ENCODE measurements at places on chromosomes 11 and 22.

DNA sequence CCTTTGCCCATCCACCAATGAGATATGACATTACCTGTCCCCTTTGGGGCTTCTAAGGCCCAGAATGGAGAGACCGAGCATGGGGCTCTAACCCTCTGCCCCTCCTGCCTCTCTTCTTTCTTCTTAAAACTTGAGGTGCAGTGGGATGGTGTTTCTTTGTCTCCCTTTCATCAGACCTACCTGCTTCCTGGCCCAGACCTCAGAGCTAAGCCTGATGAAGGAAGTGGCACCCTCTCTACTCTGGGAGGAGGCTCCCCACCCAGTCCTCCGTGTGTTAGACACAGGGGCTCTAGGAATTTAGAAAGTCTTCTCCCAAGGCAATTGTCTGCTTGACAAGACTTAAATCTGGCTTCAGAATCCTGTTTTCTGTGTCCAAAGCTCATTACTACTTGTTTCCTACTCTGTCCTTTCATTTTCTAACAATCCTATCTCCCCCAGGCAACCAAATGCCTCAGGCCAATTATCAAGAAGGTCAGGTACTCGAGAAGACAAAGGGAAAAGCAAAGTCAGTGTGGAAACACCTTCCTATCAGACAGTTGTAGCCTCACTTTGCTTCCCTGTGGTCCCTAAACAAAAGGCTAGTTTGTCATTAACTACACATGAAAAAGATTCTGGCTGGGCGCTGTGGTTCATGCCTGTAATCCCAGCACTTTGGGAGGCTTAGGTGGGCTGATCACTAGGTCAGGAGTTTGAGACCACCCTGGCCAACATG, 20.3 kb upstream of the PARVA start:
- no peak for DNase-seq

DNA sequence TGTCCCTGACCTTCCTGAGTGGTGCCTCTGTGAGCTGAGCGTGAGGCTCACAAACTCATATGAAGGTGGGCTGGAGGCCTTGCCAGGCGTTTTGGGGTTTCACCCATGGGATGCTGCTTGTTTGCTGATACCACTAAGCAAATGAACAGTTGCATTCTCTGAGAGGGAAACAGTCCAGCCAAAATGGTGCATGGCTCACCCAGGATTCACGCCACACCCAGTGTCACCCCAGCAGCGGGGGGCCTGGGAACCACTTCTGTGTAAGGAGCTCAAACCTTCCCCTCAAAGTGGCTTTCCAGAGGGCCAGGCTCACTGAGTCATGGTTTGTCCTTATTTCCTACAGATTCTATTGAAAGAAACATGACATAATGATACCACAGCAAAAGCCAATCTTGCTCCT, 928.1 kb downstream of the TBC1D22A start:
- DNase-seq: no peak

DNA sequence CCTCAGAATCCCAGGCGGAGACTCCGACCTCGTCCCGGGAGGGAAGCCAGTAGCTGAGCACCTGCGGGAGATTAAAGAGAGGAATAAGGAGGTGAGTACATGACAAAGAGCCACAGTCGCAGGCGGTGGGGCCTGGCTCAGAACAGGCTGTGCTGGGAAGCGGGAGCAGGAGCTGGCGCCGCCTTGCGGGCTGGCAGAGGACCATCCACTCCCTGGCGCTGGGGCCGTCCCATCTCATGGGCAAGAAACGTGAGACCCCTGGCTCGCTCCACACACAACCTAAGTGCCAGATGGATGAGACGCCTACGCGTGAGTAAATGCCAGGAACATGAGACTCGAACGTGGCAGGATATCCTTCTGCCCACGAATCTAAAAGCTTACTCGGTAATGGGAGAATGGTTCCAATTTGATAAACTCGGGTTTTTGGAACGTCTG, 6.3 kb downstream of the CEND1 start:
- DNase-seq: peak; percentile 46

DNA sequence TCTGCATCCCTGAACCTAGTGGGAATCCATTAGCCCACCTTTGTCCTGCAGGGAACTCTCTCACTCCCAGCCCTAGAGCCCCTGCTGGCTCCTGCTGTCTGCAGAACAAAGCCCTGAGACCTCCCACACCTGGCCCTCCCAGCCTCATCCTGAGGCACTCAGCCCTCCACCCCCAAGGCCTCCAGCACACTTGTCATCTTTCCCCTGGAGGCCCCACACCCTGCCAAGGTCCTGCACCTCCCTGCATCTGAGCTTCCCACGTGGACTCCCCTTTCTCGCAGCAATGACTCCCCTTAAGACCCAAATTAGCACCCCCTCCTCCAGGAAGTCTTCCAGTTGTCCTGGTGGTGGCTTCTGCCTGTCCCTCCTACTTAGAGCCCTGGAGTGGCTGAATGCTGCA, 42.3 kb upstream of the LINC01488 start:
- DNase-seq: no peak

DNA sequence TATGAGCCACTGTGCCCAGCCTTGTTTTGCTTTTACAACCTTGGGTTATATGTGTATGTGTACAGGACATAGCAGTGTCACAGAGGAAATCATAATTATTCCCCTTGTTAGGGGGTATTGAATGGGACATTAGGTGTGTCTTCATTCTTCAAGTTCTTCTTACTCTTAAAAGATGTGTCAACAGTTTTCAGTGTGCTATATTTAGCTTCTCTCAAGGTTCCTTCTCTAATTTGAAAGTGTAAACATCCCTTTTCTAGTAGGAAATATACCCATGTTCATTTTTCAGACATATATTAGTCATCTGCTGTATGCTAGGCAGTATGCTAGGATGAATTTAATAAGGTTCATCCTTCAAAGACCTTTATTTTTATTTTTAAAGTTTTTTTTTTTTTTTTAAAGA, 17.1 kb downstream of the PCF11 start:
- peak; percentile 11 for DNase-seq

DNA sequence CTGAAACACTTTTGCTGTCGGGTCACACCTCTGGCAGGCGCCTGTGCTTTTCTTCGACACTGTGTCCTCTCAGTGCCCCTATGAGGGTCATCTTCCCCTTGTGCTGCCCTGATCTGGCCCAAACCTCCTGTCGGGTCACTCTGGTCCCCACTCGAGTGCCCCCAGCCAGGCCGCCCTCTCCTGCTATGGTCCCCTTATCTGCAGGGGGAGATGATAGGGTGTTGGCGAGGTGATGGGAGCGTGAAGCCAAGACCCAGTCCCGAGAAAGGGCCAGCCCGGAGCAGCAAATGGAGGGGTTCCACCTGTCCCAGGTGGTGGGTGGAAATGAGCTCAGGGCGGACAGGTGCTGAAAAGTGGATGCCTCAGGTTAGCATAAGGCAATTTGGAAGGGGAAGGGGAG, 9.7 kb downstream of the NADSYN1 start:
- no peak for DNase-seq

DNA sequence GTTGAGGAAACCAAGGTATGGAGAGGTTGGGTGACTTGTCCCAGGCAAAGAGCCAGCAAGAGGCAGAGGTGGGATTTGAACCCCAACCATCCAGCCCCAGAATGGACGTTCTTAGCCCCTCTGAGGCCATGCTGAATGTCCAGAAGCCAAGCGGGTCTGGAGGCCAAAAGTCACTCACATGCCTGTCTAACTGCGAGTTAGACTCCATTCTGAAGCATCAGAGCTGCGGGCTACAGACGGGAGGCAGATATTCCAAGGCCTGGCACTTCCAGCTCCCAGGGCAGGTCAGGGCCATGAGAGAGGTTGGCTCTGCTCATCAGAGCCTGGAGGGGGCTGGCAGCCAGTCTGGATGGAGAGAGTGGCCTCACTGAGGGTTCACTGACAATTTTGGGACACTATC, 616.5 kb downstream of the BRD1 start:
- DNase-seq: no peak

GRCh38 chr11:1771700-1772099, 8.0 kb upstream of the CTSD start:
- peak; percentile 70 for DNase-seq

GRCh38 chr11:120054016-120054752, 83.7 kb downstream of the TRIM29 start:
- no peak for DNase-seq

GRCh38 chr11:116511684-116512083, 261.1 kb downstream of the BUD13 start:
- no peak for DNase-seq

DNA sequence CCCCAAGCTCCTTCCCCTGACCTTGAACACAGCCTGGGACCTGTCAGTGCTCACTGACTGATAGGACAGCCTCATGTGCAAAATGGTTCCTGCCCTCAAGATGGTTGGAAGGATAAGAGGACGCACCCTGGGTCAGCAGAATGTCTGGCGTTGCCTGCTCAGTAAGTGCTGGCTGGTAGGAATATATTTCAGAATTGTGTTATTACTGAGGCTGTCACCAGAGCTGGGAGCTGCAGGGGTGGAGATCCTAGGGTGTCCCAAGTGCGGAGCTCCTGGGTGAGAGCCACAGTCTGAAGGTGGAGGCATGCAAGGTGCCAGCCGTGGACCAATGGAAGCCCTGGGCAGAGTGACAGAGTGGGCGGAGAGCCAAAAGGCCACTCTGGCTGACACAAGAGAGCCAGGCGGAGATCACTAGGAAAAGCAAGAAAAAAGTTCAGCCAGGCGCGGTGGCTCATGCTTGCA, 1.0 kb upstream of the SEC14L4 start:
- no peak for DNase-seq

DNA sequence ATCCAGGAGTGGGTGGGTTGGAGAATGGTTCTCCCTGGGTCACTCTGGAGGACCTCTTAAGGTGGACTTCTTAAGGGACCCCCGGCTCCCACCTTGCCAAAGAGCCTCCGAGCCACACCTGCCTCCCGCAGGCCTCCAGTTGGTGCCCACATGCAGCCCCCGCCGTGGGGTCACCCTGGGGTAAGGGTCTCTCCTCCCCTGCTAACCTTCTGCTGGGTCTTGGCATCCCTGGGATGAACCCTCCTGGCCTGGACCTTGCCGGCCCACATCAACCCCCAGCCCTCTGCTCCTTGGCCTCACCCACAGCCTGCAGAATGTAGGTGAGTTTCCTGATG, 12.5 kb upstream of the MUC6 start:
- no peak for DNase-seq

GRCh38 chr11:69934861-69935494, 115.8 kb upstream of the FGF3 start:
- DNase-seq: no peak

GRCh38 chr11:36002796-36003195, 58.9 kb downstream of the LDLRAD3 start:
- no peak for DNase-seq
